Stimulated activated CD8-positive, alpha-beta memory T cell treated with anti-CD3 and anti-CD28 coated beads, Interleukin-15, amount 100 ng/mL, for 4 hours (primary cell): ENCODE measurements at places on chromosomes 11 and 22.

DNA sequence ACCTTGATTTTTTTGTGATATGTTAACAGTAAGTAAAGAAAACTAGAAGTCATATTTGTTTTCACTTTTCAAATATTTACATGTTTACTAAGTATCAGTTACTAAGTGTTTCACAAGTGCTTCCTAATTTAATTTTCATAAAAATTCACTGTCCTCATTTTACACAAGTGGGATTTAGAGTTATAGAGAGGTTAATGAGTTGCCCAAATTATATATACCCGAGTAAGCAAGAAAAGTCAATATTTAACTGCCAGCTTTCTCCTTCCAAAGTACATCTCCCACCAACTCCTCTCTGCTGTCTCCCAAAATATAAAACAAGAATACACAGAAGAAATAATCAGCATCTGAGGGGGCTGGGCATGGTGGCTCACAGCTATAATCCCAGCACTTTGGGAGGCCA, 896.7 kb upstream of the ANO3 start:
- no peak for DNase-seq

GRCh38 chr11:105603156-105603555, 6.7 kb upstream of the GRIA4 start:
- DNase-seq, result no peak

DNA sequence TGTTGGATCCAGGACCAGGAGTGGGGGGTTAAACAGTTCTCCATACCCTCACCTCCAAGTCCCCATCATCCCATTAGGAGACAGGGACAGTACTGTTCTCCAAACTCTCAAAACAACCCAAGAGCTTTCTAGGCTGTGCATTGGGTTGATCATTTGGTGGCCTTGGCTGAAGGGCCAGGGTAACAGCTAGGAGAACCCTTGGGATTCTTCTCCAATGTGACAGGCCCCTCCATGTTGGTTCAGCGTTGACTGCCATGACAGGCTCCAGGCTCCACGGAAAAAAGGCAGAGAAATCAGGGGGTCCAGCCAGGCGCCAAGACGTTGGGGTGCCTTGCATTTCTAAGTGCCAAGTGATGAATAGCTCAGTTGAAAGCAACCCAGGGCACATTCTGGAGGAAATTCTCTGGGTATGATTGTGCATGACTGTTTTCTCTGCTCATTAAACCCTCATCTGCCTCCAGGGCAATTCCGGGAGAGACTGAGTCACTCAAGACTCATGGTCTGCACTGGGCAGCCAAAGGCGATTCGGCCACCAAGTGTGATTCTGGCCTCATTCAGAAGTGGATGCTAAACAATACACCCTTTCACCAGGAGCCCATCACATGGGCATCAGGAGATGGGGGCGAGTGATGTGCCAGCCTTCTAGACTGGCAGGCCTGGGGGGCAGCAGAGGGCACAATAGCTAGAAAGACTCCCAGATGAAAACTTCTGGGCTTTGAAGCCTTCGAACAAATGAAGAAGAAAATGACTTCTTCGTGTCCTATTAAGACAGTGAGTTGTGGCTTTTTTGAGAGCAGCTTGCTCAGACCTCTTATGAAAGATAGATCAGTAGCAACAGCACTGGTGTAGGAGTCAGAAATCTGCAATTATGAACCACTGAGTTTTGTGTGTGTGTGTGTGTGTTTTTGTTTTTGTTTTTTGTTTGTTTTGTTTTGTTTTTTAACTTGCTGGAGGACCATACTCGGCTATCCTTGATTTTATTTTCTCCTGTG, 27.7 kb downstream of the CD44 start:
- DNase-seq, result no peak

- no peak for DNase-seq
These were observed 10.3 kb downstream of the RELT start for GRCh38 chr11:73386546-73386945.

GRCh38 chr11:125258291-125259032, 93.9 kb downstream of the PKNOX2 start:
- DNase-seq, result no peak

DNA sequence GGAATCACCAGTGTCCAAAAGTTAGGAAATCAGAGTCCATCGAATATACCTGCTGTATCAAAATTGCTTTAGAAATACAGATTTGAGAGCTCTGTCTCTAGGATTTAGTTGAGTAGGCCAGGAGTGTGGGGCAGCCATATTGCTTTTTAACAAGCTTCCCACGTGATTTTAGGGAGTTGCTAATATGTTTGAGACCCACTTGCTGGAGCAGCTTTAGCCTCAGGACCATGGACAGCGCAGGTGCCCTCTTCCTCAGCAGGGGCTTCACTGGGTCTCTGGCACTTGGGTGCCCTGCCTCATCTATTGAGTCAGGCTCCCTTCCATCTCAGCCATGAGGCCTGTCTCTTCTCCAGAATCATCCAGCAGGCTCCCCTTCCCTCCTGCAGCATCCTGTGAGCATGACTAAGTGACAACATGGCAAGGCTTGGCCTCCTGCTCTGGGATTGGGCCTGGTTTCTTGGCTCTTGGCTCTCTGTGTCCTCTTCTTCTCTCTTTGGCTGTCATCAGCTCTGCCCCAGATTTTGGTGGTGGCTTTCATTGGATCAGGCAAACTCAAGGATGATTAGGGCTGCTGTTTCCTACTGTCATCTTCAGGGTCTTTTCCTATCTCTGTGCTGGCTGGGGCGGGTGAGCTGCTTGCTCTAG, 70.0 kb downstream of the SGSM1 start:
- no peak for DNase-seq

- no peak for DNase-seq
These were observed 9.3 kb downstream of the TNKS1BP1 start for GRCh38 chr11:57315491-57315890.

GRCh38 chr22:19807161-19807913, 46.8 kb downstream of the TBX1 start:
- no peak for DNase-seq

- DNase-seq, result no peak
These were observed 74.3 kb downstream of the GRAMD1B start for GRCh38 chr11:123504401-123504800.

- no peak for DNase-seq
These were observed 52.2 kb upstream of the B3GAT1 start for GRCh38 chr11:134464196-134464595.
